ENCODE measurements at places on chromosomes 16 and 17.

- H3K4me3 ChIP-seq = no peak overlapping the region
- peaks cover 15% of the 10 kb centered on the region for H3K36me3 ChIP-seq
- no peaks in the 10 kb centered on the region for H3K27me3 ChIP-seq
- H3K27ac ChIP-seq = no peak overlapping the region
- DNase-seq = no peak
Measured at GRCh38 chr17:82920150-82920549, 80.3 kb upstream of the ZNF750 start.

GRCh38 chr16:4702466-4702808 is 9.1 kb downstream of the NUDT16L1 start:
- H3K4me1 ChIP-seq = peaks cover 11% of the 10 kb centered on the region
- no peak for DNase-seq
- H3K27ac ChIP-seq = no peak overlapping the region
- no peaks in the 10 kb centered on the region for H3K27me3 ChIP-seq

- peaks cover 23% of the 10 kb centered on the region for H3K4me1 ChIP-seq
- no peaks in the 10 kb centered on the region for H3K27me3 ChIP-seq
- H3K27ac ChIP-seq = peak overlapping the region; percentile 67
- no peak overlapping the region for H3K4me3 ChIP-seq
Measured at GRCh38 chr17:47621293-47622179, 28.2 kb upstream of the KPNB1 start.

DNA sequence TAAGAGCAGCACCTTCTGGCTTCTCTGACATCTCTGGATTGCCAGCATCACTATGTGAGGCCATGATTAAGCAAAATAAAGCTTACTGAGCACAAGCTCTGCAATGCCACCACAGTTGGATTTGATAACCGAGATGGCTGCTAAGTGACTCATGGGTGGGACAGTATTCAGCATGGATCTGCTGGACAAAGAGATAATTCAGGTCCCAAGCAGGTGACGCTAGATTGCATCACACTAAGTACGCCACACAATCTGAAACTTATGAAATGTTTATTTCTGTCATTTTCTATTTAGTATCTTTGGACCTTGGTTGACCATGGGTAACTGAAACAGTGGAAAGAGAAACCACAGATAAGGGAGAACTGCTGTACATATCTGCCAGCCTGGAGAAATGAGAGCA is 27.4 kb downstream of the CDRT15 start:
- H3K36me3 ChIP-seq = peaks cover 57% of the 10 kb centered on the region
- DNase-seq = no peak
- H3K27ac ChIP-seq = no peak overlapping the region
- H3K27me3 ChIP-seq = no peaks in the 10 kb centered on the region

DNA sequence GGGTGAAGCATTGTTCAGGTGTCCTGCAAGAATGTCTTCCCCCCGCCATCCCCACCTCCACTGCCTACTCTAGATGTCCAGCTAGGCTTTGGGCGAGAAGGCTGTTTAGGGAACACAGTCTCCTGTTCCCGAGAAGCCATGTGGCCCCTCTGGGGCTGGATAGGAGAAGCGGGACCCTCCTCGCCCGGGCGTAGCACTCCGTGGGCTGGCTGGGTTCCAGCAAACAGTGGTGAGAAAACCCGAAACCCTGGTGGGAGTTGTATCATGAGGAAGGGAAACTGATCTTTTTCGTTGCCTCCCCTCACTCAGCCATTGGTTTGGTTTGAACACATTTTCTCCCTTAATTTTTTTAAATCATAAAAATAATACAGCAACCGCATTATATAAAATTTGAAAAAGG is 56.6 kb downstream of the IRF8 start:
- peaks cover 2% of the 10 kb centered on the region for H3K36me3 ChIP-seq
- H3K27ac ChIP-seq = peak overlapping the region; percentile 65
- peaks cover 42% of the 10 kb centered on the region for H3K4me1 ChIP-seq
- H3K4me3 ChIP-seq = no peak overlapping the region

DNA sequence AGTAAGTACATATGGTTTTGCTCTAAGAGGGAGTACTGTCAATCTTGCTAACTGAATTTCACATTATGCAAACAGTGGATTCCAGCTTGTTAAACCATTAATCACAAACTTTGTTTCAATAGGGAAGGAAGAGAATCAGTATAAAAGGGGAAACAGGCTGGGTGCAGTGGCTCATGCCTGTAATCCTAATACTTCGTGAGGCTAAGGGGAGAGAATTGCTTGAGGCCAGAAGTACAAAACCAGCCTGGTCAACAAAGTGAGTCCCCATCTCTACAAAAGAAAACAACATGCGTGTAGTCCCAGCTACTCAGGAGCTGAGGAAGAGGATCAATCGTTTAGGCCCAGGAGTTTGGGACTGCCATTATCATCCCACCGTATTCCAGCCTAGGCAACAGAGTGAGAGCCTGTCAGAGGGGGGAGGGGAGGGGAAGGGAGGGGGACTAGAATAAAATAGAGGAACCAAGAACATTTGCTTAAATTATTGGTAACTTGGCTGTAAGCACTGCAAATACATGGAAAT is 65.7 kb downstream of the FBXL20 start:
- H3K27ac ChIP-seq = no peak overlapping the region
- peaks cover 4% of the 10 kb centered on the region for H3K36me3 ChIP-seq
- H3K27me3 ChIP-seq = no peaks in the 10 kb centered on the region
- DNase-seq = no peak
- no peaks in the 10 kb centered on the region for H3K4me1 ChIP-seq

DNA sequence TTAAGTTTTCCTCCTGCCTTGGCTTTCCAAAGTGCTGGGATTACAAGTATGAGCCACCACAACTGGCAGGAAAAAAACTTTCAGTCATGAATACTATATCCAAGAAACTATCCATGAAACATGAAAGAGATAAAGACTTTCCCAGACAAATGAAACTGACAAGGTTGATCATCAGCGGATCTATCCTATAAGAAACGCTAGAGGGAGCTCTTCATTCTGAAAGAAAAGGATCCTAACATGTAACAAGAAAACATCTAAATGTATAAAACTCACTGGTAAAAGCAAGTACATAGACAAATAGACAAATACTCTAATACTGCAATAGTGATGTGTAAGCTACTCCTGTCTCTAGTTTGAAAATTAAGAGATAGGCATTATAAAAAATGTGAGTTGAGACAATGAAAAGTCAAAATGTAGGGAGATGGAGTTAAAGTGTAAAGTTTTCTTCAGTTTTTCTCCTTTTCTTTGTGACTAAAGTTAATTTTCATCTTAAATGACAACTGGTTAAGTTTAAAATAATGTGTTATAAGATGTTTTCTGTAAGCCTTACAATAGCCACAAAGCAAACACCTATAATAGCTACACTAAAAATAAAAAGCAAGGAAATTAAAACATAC is 79.6 kb upstream of the TEKT1 start:
- peaks cover 4% of the 10 kb centered on the region for H3K27me3 ChIP-seq
- peaks cover 11% of the 10 kb centered on the region for H3K4me1 ChIP-seq
- DNase-seq = no peak
- no peak overlapping the region for H3K4me3 ChIP-seq
